ENCODE measurements at places on chromosomes 5 and 9. TPM values are rescaled to one million over a fixed set of nuclear protein-coding genes. Genes with fewer than 3 reads are reported as not detected.
A peak's percentile ranks its signal among the peaks of the same experiment; 100 is the strongest.

DNA sequence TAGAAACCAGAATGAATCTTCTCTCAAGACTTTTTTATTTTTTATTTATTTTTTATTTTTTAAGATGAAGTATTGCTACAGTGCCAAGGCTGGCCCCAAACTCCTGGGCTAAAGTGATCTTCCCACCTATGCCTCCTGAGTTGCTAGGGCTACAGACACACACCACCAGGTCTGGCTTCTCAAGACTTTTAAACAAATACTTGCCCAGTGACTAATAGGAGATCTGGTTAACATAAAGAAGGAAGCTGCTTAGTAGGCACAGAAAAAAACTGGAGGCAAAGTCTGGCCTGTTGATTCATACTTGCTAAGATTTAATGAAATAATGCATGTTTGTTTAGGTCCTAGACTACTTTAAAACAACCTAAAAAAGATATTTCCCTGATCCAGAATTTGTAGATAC lies 43.8 kb downstream of the SLC38A9 start:
- no peak for DNase-seq

- no peak for DNase-seq
Observed at GRCh38 chr5:123807177-123807945, 295.4 kb downstream of the CSNK1G3 start.

The TRIP13 gene
- total RNA-seq, result 11.9 TPM

The GPX3 gene
- 270 TPM for total RNA-seq

GRCh38 chr5:127650022-127650421 lies 1.1 kb downstream of the CTXN3 start:
- DNase-seq, result no peak

GRCh38 chr9:12185856-12186255 lies 507.3 kb upstream of the TYRP1 start:
- no peak for DNase-seq

The INSL4 gene
- total RNA-seq, result not detected

The RPS23 gene
- total RNA-seq, result 1,357 TPM

The RHOBTB3 gene
- total RNA-seq, result 134 TPM

DNA sequence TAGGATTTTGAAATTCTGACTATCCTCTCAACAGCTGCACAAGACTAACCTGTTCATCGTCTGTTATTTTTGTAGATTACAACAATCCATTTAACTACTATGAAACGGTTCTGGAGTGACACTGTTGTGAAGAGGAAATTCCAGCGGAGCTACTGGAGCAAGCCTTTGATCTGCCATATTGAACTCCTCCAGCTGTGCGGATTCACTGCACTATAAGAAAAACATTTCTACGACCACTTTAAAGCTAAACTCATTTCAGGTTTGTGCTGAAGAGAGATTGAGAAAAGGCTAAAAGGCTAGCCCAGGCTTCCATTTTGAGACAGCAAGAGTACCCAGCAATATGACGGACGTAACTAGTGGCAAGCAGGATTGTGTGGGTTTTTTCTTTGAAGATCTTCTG lies 104.9 kb upstream of the ANKH start:
- DNase-seq, result no peak

The SERF1B gene
- total RNA-seq, result 45.8 TPM

GRCh38 chr5:13551645-13552044 lies 392.8 kb downstream of the DNAH5 start:
- DNase-seq, result no peak

- no peak for DNase-seq
Observed at GRCh38 chr9:98887918-98888510, 55.7 kb upstream of the COL15A1 start.

GRCh38 chr5:147396070-147396823 lies 113.6 kb downstream of the DPYSL3 start:
- no peak for DNase-seq

GRCh38 chr9:77747163-77747562 lies 99.0 kb upstream of the GNA14 start:
- DNase-seq, result no peak

The CCDC152 gene
- 1.8 TPM for total RNA-seq

GRCh38 chr9:109953813-109954497 lies 174.0 kb downstream of the PALM2AKAP2 start:
- DNase-seq, result no peak

- no peak for DNase-seq
Observed at GRCh38 chr5:6949230-6949629, 236.0 kb downstream of the TENT4A start.

DNA sequence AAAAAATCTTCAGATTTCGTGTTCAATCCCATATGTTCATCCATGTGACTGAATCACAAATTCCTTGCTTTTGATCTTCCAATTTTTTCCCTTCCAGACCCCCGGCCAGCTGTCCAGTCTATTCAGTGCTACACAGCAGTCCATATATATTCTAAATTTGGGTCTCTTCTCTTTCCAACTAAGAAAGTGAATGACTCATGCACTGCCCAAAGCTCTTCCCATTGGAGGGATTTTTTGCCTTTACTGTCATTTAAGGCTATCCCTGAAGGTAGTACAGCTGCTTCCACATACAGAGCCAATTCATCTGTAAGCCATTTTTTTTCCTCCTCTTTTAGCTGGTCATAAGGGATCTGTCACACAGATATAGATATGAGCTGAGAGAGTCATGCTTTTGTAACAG lies 478.3 kb downstream of the DMRT2 start:
- DNase-seq, result no peak

DNA sequence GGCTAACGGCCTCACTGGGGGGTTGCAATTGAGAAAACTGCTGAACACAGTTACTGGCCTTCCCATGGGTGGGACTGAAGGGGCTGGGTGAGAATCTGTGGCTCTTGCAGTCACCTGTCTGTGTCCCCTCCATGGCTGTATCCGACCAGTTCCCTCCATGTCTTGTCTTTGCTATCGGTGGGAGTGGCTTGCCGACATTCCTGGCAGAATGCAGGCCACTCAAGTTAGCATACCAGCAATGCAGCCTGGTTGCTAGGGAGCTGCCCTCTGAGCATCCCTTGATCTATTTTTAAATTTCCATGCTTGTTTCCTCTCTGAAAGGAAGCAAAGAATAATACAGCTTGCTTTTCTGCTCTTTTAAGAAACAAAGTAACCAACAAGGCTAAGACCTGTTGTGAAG lies 1509.7 kb upstream of the WWC1 start:
- DNase-seq, result no peak

GRCh38 chr9:131422241-131422792 lies 28.4 kb downstream of the PRRC2B start:
- peak; percentile 82 for DNase-seq

All from prostate gland (tissue), 2 donors.